SJCRH30 (cell line): ENCODE measurements at places on chromosomes 3 and 15. TPM values are rescaled to one million over a fixed set of nuclear protein-coding genes. Genes with fewer than 3 reads are reported as not detected.

The GP9 gene
- not detected in 2 replicates for total RNA-seq

The GOLGA6L7 gene
- 0.06 and 0.15 TPM in 2 replicates for total RNA-seq

- H3K4me1 ChIP-seq, result peaks cover 4% of the 10 kb centered on the region; the same call in 1 of the 2 replicates
- no peak overlapping the region for H3K27ac ChIP-seq
- H3K36me3 ChIP-seq, result no peaks in the 10 kb centered on the region
- H3K4me3 ChIP-seq, result no peak overlapping the region
These were observed 2.0 kb upstream of the PTPN23 start for GRCh38 chr3:47378869-47379268.

The CPB1 gene
- total RNA-seq, result not detected in 2 replicates

DNA sequence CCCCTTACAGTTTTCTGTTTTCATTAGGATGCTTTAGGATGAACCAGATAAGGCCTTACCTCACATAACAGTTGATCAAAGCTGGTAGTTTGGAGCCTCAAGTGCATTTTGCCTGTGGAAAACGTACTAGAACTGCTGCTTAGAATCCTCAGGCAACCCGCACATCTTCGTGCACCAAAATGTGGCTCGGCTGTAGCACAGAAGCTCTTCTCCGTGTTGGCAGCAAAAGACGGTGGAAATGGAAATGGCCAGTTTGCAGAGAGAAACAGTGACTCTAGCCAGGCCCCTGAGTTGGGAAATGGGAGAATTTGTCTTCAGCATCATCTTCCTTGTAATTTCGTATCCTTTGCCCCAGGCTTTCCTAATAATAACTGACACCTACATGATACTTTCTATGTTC lies 20.6 kb downstream of the TLNRD1 start:
- no peaks in the 10 kb centered on the region for H3K27me3 ChIP-seq
- no peaks in the 10 kb centered on the region for H3K36me3 ChIP-seq
- no peak overlapping the region for H3K4me3 ChIP-seq
- no peaks in the 10 kb centered on the region for H3K4me1 ChIP-seq
- DNase-seq, result no peak
- no peak overlapping the region for H3K27ac ChIP-seq

GRCh38 chr3:42764115-42764514 lies 8.9 kb downstream of the CCDC13 start:
- no peak overlapping the region for H3K27ac ChIP-seq
- H3K4me3 ChIP-seq, result no peak overlapping the region
- H3K36me3 ChIP-seq, result no peaks in the 10 kb centered on the region
- H3K27me3 ChIP-seq, result no peaks in the 10 kb centered on the region
- no peaks in the 10 kb centered on the region for H3K4me1 ChIP-seq

The NPAP1 gene
- total RNA-seq, result not detected in 2 replicates

GRCh38 chr3:66138336-66139313 lies 82.2 kb upstream of the SLC25A26 start:
- no peaks in the 10 kb centered on the region for H3K27me3 ChIP-seq
- no peak overlapping the region for H3K27ac ChIP-seq
- no peak overlapping the region for H3K4me3 ChIP-seq
- H3K36me3 ChIP-seq, result no peaks in the 10 kb centered on the region
- DNase-seq, result peak; percentile 50

The NOX5 gene
- total RNA-seq, result not detected in 2 replicates

GRCh38 chr3:36743826-36744225 lies 20.5 kb downstream of the DCLK3 start:
- no peaks in the 10 kb centered on the region for H3K27me3 ChIP-seq
- no peak for DNase-seq
- H3K36me3 ChIP-seq, result no peaks in the 10 kb centered on the region
- no peaks in the 10 kb centered on the region for H3K4me1 ChIP-seq
- no peak overlapping the region for H3K27ac ChIP-seq

The PODXL2 gene
- total RNA-seq, result 10.7 and 10.9 TPM in 2 replicates

The CCR3 gene
- total RNA-seq, result not detected in 2 replicates

DNA sequence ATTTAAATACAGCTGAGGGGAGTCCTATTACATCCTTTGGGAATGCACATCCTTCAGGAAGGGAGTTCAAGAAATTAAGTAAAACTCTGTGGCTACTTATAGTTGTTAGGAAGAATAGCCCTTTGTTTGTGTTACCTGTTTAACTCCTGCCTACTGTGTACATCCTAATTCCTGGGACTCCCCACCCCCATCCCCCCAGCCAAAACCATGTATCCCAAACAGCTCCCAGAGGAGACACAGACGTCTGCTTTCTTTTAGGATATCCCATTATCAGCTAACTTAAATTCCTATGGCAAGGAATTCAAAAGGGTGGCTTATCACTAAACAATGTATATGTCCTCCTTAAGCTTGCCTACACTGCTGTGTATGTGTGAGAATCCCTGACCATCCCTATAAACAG lies 581.7 kb downstream of the DIPK2A start:
- H3K4me3 ChIP-seq, result no peak overlapping the region
- no peaks in the 10 kb centered on the region for H3K27me3 ChIP-seq
- H3K4me1 ChIP-seq, result no peaks in the 10 kb centered on the region
- H3K27ac ChIP-seq, result no peak overlapping the region
- DNase-seq, result no peak
- no peaks in the 10 kb centered on the region for H3K36me3 ChIP-seq

GRCh38 chr3:113773381-113773780 lies 26.5 kb downstream of the ATP6V1A start:
- no peaks in the 10 kb centered on the region for H3K27me3 ChIP-seq
- H3K27ac ChIP-seq, result no peak overlapping the region
- H3K4me3 ChIP-seq, result no peak overlapping the region
- H3K36me3 ChIP-seq, result no peaks in the 10 kb centered on the region
- no peaks in the 10 kb centered on the region for H3K4me1 ChIP-seq
- DNase-seq, result no peak

DNA sequence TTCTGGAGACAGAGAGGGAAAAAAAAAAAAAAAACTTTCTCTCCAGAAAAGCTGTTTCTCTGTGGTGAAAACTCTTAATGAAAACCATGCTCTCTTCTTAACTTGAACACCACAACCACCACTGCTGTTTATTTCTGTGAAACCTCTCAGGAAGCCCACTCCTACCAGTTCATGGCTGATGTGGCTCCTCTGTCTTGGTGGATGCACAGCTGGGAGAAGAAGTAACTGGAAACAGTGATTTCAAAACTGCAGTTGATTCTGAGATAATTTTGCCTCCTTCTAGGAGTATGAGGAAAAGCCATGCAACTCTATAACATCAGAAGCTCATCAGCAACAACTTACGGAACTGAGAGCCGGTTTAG lies 40.2 kb upstream of the PYGO1 start:
- no peak overlapping the region for H3K27ac ChIP-seq
- H3K4me1 ChIP-seq, result peaks cover 7% of the 10 kb centered on the region
- H3K4me3 ChIP-seq, result no peak overlapping the region

The MCF2L2 gene
- total RNA-seq, result 0.08 and 0.12 TPM in 2 replicates

The VPS13C gene
- 32.3 and 35.5 TPM in 2 replicates for total RNA-seq

- no peak for DNase-seq
- no peak overlapping the region for H3K4me3 ChIP-seq
- no peaks in the 10 kb centered on the region; the same call in 1 of the 2 replicates for H3K27me3 ChIP-seq
- no peak overlapping the region for H3K27ac ChIP-seq
These were observed 41.8 kb downstream of the SLC24A1 start for GRCh38 chr15:65663521-65663920.

The MME gene
- 71.1 and 71.5 TPM in 2 replicates for total RNA-seq

The TMEM115 gene
- 27.2 and 28.2 TPM in 2 replicates for total RNA-seq

GRCh38 chr3:158663246-158663645 lies 9.2 kb downstream of the LXN start:
- no peak overlapping the region for H3K4me3 ChIP-seq
- H3K27ac ChIP-seq, result no peak overlapping the region
- H3K27me3 ChIP-seq, result no peaks in the 10 kb centered on the region
- no peak for DNase-seq
- H3K4me1 ChIP-seq, result no peaks in the 10 kb centered on the region

GRCh38 chr3:196611761-196612483 lies 27.6 kb upstream of the NRROS start:
- no peak overlapping the region for H3K4me3 ChIP-seq
- DNase-seq, result no peak
- H3K36me3 ChIP-seq, result no peaks in the 10 kb centered on the region
- no peak overlapping the region for H3K27ac ChIP-seq
- H3K4me1 ChIP-seq, result no peaks in the 10 kb centered on the region
- H3K27me3 ChIP-seq, result no peaks in the 10 kb centered on the region

- no peak for DNase-seq
- no peaks in the 10 kb centered on the region for H3K4me1 ChIP-seq
- no peak overlapping the region for H3K27ac ChIP-seq
- no peaks in the 10 kb centered on the region for H3K36me3 ChIP-seq
- no peaks in the 10 kb centered on the region for H3K27me3 ChIP-seq
These were observed 12.0 kb downstream of the CD86 start for GRCh38 chr3:122067214-122067550.

The GPR160 gene
- 0.33 and 0.40 TPM in 2 replicates for total RNA-seq

- peaks cover 5% of the 10 kb centered on the region for H3K4me1 ChIP-seq
- DNase-seq, result no peak
- no peak overlapping the region for H3K27ac ChIP-seq
- H3K27me3 ChIP-seq, result no peaks in the 10 kb centered on the region
- H3K36me3 ChIP-seq, result peaks cover 61% of the 10 kb centered on the region
These were observed 71.5 kb downstream of the RAD18 start for GRCh38 chr3:8891774-8892173.

GRCh38 chr3:161222662-161223061 lies 1.6 kb downstream of the NMD3 start:
- H3K36me3 ChIP-seq, result peaks cover 33% of the 10 kb centered on the region
- H3K4me3 ChIP-seq, result peak overlapping the region; percentile 86
- peak overlapping the region; percentile 94; the same call in 1 of the 2 replicates for H3K27ac ChIP-seq
- DNase-seq, result no peak

GRCh38 chr15:71080166-71080565 lies 35.1 kb upstream of the THSD4 start:
- no peaks in the 10 kb centered on the region for H3K36me3 ChIP-seq
- H3K4me3 ChIP-seq, result no peak overlapping the region
- H3K27ac ChIP-seq, result no peak overlapping the region
- DNase-seq, result no peak
- H3K27me3 ChIP-seq, result no peaks in the 10 kb centered on the region
- no peaks in the 10 kb centered on the region for H3K4me1 ChIP-seq

GRCh38 chr3:46024131-46024530 lies 3.2 kb downstream of the XCR1 start:
- DNase-seq, result no peak
- H3K27me3 ChIP-seq, result no peaks in the 10 kb centered on the region
- no peaks in the 10 kb centered on the region for H3K36me3 ChIP-seq
- H3K4me3 ChIP-seq, result no peak overlapping the region

GRCh38 chr15:51218299-51218938 lies 120.0 kb downstream of the CYP19A1 start:
- no peaks in the 10 kb centered on the region for H3K36me3 ChIP-seq
- no peak overlapping the region for H3K4me3 ChIP-seq
- DNase-seq, result no peak
- no peak overlapping the region for H3K27ac ChIP-seq
- H3K4me1 ChIP-seq, result no peaks in the 10 kb centered on the region

DNA sequence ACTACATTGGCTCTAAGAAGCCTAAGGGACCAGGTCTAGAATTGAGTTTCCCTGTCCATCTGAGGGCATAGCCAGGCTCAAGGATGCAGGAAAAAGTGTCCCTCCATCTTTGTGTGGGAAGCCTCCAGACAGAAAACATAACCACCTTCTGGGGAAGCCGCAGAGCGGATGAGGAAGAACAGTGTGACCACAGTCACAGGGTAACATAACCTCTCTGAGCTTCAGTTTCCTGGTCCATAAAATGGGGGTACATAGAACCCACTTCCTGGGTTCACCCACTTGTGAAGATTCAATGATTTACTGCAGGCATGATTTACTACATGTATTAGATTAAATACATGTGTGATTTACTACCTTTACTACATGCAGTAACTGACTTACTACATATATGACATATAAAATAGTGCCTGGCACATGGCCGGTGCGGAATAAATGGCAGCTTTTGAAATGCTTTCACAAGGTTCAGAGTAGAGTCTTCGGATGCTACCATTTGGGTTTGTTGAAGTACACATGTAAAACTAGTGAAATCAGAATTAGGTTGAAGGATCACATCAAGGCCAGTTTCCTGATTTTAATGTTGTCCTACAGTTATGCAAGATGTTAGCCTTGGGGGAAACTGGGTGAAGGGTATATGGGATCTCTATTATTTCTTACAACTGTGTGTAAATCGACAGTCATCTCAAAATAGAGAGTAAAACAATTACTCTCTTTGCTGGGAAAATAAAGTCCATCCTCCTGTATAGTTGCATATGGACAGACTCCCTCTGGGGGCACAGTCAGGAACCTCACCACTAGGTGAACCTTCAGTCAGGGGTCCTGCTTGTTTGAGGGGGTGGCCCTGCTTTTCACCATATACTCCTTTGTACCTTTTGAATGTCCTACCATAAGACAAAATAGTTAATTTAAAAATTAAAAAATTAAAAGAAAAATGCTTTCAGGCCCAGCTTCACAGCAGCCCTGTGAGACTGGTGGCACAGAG lies 86.0 kb downstream of the SEMA5B start:
- H3K27me3 ChIP-seq, result 0 out of 2 replicates have a peak, but pooled peaks cover 8% of the 10 kb centered on the region
- no peak for DNase-seq
- H3K4me1 ChIP-seq, result no peaks in the 10 kb centered on the region
- H3K4me3 ChIP-seq, result no peak overlapping the region
- no peak overlapping the region for H3K27ac ChIP-seq

DNA sequence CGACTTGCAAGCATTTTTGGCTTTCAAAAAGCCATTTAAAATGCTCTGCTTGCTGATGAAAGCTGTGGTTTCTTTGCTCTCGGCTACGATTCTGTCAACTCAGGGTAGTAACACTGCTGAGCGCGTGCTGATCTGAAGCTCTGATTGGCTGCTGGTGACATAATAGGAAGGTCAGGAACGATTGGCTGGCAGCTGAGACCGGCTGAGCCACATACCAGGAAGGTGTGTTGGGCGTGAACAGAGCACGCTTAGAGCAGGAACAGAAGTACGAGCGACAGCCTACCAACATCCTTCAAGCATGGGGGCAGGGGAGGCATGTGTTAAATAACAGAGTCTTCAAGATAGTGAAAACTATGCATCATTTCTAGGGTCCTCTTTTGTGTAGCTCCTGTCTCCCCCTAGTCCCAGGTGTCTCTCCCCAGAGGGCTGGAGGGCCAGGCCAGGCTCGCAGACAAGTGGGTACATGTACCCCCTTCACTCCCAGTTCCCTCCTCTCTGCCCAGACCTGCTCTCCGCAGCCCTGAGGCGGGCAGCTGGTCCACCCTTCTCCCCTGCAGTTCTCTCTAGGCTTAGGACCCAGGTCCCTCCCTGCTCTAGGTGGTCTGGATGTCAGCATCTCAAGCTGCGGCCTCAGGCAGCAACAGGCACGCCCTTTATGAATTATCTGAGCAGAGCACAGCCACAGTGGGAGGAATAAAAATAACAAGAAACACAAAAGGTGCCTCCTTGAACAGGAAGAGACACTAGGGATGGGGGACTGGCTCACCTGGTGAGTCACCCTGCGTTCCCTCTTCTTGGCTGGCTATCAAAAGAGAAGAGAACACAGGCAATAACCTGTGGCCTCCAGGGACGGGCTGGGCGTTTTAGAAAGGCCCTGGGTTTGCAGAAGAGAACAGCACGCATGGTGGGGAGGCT lies 76.0 kb downstream of the TAMM41 start:
- H3K4me1 ChIP-seq, result no peaks in the 10 kb centered on the region
- no peaks in the 10 kb centered on the region for H3K36me3 ChIP-seq
- H3K27ac ChIP-seq, result no peak overlapping the region
- peak overlapping the region; percentile 16 for H3K4me3 ChIP-seq
- H3K27me3 ChIP-seq, result no peaks in the 10 kb centered on the region

The ADAMTS17 gene
- 4.0 and 4.1 TPM in 2 replicates for total RNA-seq
